Iris pigment epithelial cell (primary cell): ENCODE measurements at places on chromosomes 7 and 10.

- no peak for DNase-seq
Measured at GRCh38 chr10:130232166-130233034, 96.2 kb downstream of the GLRX3 start.

- DNase-seq: no peak
Measured at GRCh38 chr10:86291616-86292340, 74.8 kb downstream of the GRID1 start.

- no peak for DNase-seq
Measured at GRCh38 chr10:82889728-82890127, 1014.7 kb downstream of the NRG3 start.

- peak; percentile 52 for DNase-seq
Measured at GRCh38 chr10:59995862-59996261, 89.5 kb upstream of the CCDC6 start.

GRCh38 chr7:727806-728460 lies 852 bp upstream of the PRKAR1B start:
- DNase-seq: no peak

DNA sequence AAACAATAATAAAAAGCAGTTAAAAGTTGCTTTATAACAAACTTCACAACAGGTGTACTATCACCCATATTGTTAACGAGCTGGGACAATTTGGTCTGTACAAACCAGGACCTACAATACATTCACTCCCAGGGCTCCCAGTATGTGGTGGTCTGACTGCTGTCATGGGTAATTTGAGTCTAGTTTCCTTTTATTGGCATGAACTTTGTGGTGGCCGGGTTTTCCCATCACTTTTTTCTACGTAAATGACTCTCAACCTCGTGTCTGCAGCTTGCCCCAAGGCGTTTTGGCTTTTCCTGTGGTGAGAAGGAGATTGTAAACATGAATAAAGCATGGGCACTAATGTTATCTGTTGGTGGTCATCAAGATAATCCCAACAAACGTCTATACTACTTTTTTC lies 118.7 kb upstream of the CDK6 start:
- no peak for DNase-seq

DNA sequence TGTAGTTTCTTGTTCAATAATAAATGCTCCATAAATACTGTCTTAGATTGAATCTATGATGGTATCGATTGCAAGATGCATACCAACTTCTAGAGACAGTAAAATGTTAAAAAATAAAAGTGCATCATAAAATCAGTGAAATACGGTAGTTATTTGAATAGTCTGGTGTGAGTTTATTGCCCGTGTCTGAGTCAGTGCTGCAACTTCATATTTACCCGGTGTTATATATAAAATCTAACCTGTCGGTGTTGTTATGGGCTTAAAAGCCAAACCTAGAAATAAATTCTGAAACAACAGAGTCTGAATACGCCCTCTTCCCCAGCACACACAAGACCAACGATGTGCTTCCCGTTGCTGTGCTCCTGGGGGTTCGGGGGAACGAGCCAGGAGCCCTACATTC lies 16.3 kb downstream of the MACROH2A2 start:
- no peak for DNase-seq

GRCh38 chr10:80500572-80501380 lies 36.9 kb upstream of the SH2D4B start:
- no peak for DNase-seq

DNA sequence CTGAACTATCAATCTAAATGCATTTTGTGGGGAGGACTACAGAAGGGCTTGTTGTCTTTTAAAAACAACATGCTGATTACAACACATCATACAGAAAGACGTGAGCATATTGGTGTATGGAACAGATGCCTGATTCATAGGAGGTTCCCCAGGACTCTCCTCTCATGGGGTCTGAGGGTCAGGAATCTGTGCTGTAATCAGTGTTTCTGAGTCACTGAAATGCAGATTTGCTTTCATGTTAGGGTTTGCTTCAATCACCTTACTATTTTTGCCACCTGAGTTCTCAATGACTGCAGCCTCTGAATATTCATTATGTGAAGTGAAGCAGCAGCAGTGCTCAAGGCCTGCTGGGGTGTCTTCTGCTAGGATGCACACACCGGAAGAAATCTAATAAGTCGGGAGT lies 550 bp upstream of the ANK3 start:
- peak; percentile 77 for DNase-seq

GRCh38 chr7:7944619-7945282 lies 23.8 kb upstream of the GLCCI1 start:
- DNase-seq: no peak
